K562 (cell line): ENCODE measurements at places on chromosomes 16 and 17. TPM values are rescaled to one million over a fixed set of nuclear protein-coding genes. Genes with fewer than 3 reads are reported as not detected.

C16orf92 gene
- total RNA-seq = not detected in 2 replicates

MILR1 gene
- 4.1 and 4.7 TPM in 2 replicates for total RNA-seq

NDRG4 gene
- 0.85 and 0.95 TPM in 2 replicates for total RNA-seq

DLX4 gene
- total RNA-seq = 1.7 TPM in 2 replicates

DNA sequence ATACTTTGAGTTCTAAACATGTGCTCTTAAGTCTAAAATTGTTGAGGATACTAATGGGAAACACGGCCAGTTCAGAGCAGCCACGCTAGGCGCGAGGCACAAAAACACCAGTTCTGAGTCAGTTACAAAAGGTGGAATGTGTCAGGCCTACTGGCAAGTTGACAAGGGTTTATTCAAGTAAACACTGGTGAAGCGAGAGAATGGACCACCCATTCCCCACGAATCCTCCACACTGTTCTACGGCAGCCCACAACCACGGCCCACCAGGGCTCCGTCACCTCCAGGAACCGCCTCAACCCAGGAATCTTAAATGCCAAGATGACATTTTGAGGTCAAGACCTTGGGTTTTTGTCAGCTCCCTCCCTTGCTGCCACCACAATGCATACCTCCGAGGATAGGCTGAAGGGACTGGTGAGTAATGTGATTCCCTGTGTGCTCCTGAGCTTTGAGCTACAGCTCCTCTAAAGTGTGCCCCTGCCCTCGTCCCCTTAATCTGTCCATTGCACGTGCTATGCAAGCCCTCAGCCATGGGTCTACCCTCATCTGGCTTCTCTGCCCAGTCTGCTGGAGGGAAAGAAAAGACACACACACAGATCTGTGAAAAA lies 28.5 kb upstream of the TRAP1 start:
- DNase-seq = no peak

- DNase-seq = no peak
Measured at GRCh38 chr16:11565665-11566064, 21.1 kb downstream of the LITAF start.
